ENCODE measurements at places on chromosomes 2 and 18.

DNA sequence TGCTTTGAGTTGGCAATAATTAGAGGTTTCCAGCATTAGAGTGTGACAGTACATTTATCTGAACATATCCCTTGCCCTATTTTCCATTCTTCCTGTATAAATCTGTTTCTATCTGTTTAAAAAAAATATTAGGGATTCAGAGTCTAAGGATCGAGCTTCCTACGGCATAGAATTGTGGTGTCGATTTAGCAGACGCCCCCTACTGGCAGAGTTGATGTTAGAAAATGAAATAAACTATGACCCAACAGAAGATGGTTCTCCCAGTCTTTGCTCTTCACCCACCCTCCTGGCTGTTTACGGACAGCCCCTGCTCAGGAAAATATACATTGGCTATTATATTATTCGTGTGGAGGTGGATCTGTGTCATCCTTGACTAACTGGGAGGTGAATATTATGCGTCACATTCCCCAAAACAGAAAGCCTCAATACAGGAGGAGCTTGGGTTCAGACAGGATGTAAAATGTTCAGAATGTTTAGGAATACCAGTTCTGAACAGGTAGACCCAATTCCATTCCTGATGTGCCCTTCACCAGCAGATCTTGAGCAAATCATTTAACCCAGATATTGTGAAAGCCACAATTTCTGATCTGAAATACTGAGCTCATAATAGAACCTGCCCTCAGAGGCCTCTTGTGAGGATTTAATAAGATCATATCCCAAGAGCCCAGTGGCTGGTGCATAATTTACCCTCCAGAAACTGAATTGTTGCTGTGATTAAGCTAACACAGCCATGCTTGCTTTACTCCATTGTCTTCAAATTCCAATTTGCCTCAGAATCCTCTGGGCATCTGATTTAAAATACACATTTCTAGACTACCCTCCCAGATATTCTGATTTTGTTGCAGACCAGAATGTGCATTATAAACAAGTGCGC is 10.8 kb upstream of the ERMN start:
- peak; percentile 36 for DNase-seq

DNA sequence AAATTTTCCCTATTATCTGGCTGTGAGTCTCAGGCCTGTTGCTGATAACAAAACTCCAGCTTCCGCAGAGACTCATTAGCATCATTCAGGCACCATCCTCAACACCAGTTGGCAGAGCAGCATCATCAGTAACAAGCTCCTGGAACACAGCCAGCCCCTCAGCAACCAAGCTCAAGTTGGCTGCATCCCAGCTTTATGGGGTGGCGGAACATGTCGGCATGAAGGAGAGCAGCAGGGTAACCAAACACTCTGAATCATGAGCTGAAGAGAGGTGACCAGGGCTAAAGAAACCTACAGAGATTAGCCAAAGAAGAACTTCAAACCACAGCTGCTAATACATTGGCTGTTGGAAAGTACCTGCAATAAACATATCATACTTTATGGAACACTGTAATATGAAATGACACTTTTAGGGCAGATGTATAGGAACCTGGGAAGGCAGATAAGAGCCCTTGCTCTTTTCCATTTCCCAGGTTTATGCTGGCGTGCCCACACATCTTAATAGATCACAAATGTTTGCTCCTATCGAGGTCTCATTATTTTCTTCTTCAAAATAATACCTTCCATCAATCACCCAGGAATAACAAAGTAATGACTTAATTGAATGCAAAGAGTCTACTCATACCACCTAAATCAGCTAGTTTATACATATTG is 63.8 kb downstream of the PDE11A start:
- no peak for DNase-seq

DNA sequence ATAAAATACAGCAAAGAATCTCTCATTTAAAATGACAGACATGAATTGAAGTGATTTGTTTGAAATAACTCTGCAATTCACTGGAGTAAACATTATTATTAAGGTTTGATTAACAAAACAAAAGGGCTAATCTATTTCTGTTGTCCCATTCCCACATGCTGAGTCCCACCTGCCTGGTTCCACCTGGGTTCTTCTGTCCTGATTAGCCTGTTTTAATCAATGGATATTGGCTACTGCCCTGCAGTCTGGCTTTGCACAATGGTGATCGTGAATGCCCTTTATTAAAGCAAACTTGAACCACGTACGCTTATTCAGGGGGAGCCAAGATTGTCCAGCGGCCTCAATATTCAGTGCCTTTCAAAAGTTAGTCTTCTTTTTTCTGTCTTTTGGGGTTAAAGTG is 72.8 kb upstream of the CDH19 start:
- DNase-seq, result no peak

GRCh38 chr18:23752796-23753195 is 63.5 kb downstream of the LAMA3 start:
- DNase-seq, result no peak

DNA sequence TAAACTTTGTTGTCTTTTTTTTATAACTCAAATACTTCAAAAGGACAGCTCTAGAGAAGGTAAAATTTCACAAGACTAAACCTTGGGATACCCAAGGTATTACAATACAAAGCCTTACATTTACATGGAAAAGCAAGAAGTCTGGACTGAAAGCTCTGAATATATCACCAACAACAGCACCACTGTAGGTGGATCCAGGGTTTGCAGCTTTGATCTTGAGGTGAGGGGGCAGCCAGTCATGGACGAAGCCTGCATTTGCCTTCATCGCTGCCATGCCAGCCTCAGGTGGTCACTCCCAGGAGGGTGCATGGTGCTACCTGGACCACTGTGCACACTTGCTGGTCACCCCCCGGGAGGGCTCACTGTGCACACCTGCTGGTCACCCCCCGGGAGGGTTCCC is 36.6 kb downstream of the RBFA start:
- DNase-seq, result no peak

- DNase-seq, result no peak
Observed at GRCh38 chr2:2902547-2903281, 474.9 kb downstream of the EIPR1 start.

GRCh38 chr2:228245601-228246000 is 64.1 kb upstream of the SPHKAP start:
- no peak for DNase-seq

DNA sequence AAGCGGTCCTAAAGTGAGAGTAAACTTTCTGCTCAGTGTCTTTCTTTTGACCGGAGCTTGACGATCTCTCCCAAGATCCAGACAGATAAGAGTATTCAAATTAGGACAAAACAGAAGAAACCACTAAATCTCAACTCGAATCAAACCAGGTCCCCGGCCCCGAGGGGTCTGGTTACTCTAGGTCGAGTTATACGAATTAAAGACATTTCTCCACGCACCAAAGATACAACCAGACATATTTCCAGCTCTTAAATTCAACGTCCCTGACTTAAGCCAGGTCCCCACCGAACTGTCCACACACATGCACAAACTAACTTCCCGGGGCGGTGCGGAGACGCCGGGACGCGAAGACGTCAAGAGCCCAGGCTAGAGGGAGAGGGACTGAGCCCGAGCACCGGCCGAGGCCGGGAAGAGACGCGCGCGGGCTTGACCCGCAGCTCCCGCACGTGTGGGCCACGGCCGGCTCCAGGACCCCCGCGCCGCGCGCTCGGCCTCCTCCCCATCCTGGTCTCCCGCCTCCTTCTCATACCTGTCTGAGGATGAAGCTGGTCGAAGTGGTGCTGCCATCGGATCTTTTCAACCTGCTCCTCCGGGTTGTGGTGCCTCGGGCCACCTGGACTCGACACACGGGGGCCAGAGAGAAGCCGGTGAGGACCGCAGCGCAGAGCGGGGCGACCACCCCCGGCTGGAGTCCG is 896 bp downstream of the CACNB4 start:
- DNase-seq, result no peak

GRCh38 chr2:217788669-217789002 is 214.2 kb downstream of the TNS1 start:
- DNase-seq, result no peak

DNA sequence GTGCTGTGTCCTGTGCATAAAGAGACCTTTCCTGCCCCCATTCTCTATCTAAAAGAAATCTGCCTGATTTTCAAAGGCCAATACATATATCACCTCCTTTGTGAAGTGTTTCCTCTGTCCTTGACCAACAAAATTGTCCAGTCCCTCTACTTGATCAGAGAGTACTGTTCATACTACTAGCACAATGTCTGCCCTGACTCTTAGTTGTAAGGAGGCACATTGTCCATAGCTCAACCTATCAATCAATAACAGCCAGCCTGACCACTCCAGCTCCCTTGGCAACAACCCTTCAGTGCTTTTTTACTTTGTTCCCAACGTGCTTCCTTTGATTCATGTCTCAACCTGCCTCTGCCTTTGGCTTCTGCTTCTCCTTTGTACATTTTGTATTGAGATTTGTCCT is 398.9 kb downstream of the TRIB2 start:
- DNase-seq, result no peak

- DNase-seq, result no peak
Observed at GRCh38 chr2:172387361-172387760, 40.0 kb upstream of the ITGA6 start.

GRCh38 chr18:55861266-55861665 is 273.3 kb upstream of the TCF4 start:
- DNase-seq, result no peak

DNA sequence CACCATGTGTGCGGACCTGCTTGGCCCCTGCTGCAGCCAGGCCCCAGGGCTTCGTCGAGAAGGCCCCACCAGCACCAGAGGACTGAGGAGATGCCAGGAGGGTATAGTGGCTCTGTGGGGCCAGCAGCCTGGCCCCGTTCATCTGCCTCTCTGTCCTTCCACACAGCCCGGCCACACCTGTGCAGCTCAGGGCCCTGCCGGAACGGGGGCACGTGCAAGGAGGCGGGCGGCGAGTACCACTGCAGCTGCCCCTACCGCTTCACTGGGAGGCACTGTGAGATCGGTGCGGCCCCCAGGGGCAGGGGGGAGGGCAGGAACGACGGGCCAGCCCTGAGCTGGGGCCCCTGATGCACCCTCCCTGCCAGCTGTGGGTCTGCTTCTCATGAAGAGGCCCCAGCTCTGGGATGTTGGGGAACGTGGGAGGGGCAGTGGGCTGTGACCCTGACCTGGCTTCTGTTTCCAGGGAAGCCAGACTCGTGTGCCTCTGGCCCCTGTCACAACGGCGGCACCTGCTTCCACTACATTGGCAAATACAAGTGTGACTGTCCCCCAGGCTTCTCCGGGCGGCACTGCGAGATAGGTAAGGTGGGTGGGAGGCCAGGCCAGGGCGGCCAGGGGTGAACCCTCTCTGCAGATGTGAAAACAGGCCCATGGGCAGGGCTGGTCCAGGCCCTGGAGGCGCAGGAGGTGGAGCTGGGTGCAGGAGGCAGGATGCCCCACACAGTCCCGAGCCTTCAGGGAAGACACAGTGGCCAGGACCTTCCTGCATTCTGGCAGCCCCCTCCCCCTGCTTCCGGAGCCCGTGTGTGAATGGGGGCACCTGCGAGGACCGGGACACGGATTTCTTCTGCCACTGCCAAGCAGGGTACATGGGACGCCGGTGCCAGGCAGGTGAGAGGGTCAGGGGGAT is 50.3 kb downstream of the MTERF4 start:
- DNase-seq, result no peak
